CD4-positive, alpha-beta T cell treated with Interleukin-15 for 4 hours (primary cell): ENCODE measurements at places on chromosomes 11 and 22.
A peak's percentile ranks its signal among the peaks of the same experiment; 100 is the strongest.

DNA sequence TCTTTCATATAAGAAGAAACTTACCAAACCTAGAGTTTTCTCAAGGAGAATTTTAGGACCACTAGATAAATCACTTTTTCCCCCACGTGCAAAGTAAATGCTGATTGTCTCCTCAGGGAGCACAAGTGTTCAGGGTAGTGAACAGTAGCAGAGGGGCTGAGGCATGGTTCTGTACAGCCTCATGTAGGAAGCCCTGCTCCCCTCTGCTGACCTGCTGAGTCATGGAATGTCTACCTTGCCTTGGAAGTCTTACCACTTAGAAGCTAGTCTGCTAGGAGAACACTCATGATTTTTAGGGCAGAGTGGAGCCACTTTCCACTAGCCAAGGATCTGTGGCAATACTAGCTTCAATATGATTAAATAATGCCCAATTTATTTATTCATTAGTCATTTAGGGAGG is 2120.6 kb upstream of the RAG2 start:
- DNase-seq: no peak

DNA sequence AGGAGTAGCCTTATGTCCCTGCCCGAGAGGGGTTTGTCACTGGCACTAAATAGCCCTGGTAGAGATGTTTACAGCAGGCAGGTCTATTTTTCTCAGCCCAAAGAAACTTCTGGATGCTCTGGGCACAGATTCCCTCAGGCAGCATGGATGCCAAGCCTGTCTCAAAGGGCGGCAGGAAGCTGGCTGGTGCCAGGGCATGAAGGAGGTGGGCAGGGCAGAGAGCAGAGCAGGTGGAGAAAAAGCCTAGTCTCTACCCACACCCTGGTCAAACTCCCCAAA is 4.1 kb upstream of the GAS2L1 start:
- DNase-seq: no peak

GRCh38 chr11:69949327-69949726 is 128.8 kb upstream of the ANO1 start:
- DNase-seq: no peak

DNA sequence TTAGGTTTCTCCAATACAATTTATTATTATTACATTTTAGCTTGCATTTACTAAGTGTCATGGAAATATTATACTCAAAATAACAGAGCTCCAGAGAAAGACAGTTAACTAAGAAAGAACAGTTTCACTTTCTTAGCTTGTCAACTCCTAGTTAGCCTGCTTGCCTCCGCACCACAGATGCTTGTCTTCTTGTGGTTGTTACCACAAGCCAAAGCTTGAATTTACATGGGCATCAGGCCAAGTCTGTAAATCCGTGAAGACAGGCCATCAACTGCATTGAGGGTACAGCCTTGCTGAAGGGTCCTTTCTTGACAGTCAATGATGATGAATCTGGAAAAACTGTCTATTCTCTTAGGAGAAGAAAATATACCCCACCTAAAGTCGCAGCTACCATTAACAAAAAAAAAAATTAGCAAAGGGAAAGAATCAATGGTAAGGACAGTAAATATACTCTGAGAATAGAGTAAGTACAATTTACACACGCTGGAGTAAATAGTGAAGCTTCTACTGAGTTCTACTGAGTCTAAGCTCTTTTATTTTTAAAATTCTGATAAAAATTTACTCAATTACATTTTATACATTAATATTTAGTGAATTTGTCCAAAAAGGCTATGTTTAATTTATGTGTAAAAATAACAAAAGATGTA is 15.6 kb upstream of the DENND5A start:
- DNase-seq: peak; percentile 58

DNA sequence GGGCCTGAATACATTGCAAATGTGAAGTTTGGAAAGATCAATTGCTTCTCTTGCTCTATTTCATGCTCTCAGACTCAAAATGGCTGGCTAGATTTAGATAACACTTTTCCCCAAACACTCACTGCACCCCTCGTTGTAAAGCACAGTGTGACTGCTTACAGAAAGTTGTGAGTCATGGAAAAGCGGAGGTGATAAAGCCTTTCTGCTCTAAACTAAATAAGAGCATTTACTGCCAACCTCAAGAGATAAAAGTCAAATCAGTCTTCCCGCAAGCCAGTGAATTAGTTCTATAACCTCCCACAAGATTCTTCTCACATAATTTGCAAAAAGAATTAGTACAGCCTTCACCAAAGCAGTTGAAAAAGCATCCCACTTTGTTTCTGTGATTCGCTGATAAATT is 168.7 kb downstream of the WT1 start:
- no peak for DNase-seq

DNA sequence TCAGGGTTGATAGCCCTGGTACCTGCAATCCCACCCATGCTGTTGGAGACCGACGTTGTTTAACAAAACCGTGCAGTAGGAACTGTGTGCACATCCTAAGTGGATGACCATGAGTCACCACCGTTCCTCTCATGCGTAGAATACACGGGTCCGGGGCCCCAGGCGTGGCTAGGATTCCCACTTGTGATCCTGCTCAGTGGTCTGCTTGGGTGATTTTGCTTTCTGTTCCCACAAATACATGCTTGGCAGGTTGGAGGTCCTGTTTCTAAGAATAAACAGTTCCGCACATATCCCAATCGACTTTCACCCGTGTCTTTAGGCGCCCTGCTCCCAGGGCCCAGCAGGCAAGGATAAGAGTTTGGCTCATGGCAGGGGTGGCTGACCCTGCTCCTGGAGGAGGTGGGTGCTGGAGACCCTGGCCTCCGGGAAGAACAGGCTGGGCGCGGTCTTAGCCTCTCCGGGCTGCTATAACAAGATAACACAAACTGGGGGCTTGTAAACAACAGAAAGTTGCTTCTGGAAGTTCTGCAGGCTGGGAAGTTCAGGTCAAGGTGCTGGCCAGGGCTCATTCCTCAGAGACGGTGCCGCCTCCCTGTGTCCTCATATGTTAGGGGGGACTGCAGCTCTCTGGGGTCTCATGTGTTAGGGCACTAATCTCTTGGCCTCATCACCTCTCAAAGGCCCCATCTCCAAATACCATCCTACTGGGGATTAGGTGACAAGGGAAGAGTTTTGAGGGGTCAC is 1028.3 kb downstream of the BRD1 start:
- DNase-seq: no peak

GRCh38 chr11:111908639-111909305 is 2.8 kb downstream of the CRYAB start:
- DNase-seq: no peak

DNA sequence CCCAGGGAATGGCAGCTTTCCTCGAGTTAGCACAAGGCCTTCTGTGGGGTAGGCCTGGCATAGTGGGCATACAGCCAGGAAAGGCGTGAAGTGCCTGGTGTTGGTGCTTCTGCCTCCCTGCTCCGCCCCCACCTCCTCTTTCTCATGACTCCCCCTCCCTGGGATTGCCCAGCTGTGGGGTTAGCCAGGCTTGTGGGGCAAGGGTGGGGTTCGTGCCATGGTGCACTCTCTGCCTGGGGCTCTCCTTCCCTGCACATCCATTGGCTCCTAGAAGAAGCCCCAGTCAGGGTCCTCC is 236.8 kb upstream of the NCAM1 start:
- no peak for DNase-seq

DNA sequence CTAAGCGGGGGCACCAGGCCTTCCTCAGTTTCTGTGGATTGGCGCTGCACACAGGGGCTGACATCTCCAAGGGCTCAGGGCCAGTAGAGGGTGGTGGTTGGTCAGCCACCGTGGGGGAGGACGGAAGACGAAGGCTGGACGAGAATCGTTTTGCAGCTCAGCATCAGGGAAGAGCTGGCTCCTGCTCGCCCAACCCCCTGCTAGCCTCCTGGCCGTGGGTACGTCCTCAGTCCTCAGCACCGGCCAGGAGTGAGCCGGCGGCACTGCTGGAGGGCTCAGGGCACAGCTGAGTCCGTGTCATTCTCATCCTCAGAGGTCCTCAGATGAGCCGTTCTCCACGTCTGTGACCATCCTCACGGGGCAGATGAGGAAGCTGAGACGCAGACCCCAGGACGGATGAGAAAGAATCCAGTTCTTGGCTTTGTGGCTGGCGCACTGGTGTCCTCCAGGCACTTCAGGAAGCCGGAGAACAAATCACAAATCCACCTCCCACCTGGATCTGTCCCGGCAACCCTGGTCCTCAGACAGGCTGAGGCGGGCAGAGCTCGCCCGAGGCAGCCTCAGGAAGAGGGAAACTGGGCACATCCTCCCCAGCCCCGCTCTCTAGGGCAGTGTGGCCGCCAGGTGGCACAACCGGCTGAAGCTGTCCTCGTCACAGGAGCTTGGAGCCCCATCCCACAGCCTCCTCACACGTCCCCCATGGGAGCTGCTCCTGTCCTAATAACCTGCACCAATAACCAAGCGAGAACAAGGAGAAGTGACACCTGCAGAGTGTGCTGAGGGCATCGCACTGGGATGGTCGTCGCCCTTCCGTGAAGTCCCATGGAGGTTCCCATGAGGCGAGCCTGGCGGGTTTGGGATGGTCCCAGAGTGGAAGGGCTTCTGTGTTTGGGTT is 393.7 kb downstream of the BRD1 start:
- DNase-seq: no peak
